ENCODE measurements at places on chromosomes 7 and 10.

- DNase-seq, result no peak
These were observed 354.6 kb upstream of the SHH start for GRCh38 chr7:156166692-156167416.

DNA sequence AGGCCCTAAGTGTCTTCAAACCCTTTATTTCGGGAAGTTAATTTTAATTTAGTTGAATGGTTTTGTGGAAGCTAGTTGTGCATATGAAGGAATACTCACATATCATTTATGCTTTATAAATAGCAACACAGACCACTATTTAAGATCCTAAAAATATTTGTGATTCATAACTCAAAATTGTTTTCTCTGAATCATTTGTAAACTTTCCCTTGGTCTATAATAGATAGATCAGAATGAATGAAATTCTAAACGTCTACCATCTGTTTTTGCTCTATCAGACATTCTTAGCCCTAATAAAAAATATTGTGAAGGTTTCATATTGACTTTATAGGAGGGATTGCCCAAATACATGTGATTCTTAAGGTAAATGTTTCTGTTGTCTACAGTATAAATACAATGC is 43.5 kb downstream of the LOXL4 start:
- DNase-seq, result no peak

DNA sequence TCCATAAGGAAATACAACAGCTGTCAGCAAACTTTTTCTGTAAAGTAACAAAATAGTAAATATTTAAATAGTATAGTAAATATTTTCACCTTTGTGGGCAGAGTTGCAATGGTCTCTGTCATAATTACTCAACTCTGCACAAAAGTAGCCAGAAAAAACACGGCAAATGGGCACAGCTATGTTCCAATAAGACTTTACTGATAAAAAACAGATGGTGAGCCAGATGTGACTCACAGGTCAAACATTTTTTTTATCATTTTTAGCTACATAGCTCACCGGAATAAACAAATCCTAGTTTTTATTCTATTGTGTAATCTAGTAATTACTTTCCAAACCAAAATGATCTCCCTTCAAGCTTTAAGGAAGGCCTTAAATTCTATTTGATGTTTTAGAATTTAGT is 55.3 kb downstream of the NCAPG2 start:
- DNase-seq, result no peak

DNA sequence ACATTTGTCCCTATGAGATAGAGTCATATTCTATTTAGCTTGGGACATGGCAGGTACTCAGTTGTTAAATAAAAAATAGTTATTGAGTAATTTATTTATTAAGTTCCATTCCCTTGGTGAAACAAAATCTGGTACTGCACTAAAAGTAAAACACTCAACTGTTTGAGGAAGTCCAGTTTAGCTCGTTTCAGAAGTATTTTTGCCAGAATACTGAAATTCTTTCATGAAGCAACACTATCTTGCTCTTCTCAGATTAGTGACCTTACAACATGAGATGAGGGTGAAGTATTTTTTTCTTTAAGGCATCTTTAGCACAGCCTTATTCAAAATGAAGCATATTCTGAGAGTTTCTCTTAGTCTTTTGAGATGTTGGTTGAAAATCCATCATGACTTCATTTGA is 106.0 kb downstream of the ZNF365 start:
- no peak for DNase-seq
